ENCODE measurements at places on chromosomes 4 and X.
A peak's percentile ranks its signal among the peaks of the same experiment; 100 is the strongest.

- no peak for DNase-seq
Observed at GRCh38 chrX:11254417-11255109, 38.6 kb upstream of the AMELX start.

DNA sequence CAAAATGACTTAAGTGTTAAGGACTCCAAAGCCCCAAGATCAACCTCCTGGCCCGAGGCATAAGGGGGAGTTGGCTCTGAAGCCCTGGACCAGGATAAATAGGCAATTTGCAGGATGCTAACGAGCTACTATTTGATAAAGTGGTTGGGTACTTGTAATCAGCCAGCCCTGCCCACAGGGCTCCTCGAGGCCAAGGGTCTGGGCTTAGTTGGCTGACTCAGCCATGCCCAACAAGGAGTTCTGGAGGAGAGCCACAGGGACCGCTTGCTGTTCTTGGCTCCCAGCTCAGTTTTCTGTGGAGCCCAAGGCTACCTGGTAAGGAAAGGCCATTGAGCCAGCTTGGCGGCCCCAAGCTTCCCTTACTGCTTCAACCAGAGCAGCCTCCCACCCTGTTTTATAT is 7.8 kb downstream of the HMGB3 start:
- DNase-seq: no peak

GRCh38 chr4:42282081-42282901 is 115.0 kb upstream of the SHISA3 start:
- peak; percentile 40 for DNase-seq

DNA sequence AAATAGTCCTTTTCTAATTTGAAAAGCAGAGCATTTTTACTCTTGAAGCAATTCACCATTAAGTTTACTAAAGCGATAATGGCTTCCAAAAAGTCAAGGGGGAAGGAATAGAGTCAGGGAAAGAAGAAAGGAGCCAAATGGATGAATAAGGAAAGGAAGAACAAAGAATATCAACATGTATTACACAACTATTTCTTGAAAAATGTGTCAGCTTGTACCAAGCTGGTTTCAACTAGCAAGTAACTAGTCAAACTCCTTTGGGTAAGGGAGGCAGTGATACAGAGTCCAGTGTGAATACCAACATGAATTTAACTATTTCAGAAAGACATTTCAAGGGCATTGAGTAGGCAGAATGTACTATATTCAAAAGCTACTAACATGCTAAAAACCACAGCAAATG is 112.1 kb downstream of the ARHGAP6 start:
- DNase-seq: no peak

GRCh38 chrX:147901461-147902126 is 10.1 kb upstream of the FMR1 start:
- no peak for DNase-seq

GRCh38 chrX:106931831-106932491 is 11.8 kb downstream of the CLDN2 start:
- DNase-seq: no peak

DNA sequence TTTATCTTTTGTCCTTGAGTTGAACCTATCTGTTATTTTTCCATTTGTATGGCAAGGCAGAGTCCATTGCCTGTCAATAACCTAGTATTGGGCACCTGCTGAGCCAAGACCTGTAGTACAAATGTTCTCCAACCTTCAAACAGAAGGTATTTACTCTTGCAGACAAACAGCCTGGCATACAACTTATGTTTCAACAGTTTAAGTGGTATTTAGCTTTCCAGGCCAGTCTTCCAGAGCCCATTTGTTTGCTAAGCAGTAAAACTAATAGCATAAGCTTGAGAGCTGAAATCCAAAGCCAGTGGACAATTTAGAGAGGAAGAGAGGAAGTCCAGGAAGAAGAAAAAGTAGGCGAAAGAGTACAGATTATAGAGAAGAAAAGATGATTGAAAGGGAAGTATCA is 979.3 kb downstream of the GLUD2 start:
- no peak for DNase-seq

DNA sequence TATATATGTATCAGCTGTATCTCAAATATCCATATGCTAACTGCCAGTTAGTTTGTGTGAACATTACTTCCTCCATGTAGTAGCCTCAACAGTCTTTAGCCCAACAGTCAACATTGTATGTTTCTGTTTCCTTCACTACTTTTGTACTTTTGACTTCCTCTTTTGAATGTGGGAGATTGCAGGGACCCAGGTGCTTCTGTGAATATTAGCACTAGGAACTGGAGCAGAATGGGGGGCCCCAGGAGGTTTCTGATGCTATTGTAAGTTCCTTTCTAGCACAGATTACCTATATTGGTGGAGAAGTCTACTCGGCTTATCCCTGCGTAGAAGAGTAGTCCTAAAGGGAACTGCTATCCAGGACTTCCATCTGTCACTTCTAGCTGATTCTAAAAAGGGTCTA is 2.3 kb downstream of the PLAC8 start:
- DNase-seq: no peak

DNA sequence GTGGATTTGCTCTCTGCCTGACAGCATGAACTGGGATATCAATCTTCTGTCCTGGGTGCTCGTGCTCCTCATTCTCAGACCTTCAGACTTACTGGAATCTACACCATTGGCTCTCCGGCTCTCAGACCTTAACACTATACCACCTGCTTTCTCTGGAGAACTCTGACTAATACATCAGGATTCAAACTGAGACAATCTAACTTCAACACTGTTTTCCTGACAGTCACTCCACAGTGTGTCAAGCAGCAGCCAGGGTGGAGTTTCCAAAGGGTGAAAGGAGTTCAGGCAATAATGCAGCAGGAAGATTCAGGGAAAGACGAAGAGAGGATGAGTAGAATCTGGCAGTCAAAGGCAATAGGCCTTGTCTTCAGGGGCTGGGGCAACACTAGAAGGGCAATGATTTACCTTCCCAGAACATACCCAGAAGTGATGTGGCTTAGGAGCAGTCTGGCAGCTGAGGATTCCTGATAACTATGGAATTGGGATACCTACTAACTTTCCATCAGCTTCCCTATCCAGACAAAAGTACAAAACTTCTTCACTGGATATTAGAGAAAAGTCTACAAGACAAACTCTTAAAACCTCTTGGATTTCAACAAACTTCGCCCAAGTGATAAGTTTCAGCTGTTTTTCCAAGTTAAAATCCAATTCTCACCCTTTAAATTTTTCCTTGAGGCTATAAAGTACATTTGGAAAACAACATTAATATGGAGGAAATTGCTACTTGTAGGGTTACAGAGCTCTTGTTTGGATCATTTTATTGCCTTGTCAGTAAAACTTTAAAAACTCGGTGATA is 58.4 kb upstream of the SLIT2 start:
- no peak for DNase-seq

DNA sequence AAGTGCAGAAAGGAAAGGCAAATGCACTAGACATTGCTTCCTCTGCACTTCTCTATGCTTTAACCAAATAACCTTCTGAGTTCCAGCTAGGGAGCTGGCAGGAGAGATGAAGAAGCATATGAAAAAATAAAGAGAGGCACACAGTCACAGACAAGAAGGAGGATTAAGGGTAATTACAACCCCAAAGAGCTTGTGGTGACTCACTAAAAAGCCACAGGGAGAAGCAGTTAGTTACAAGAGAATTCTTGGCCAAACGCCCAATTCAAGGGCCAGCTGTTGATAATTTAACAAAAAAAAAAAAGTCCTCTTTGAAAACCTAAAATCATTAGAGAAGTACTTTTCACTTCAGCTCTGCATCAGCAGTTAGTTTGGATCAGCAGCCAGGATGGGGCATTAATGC is 478.0 kb downstream of the KCNIP4 start:
- DNase-seq: no peak

GRCh38 chrX:113548308-113549015 is 707.8 kb upstream of the AMOT start:
- no peak for DNase-seq

GRCh38 chrX:23118890-23119527 is 119.2 kb downstream of the DDX53 start:
- no peak for DNase-seq

DNA sequence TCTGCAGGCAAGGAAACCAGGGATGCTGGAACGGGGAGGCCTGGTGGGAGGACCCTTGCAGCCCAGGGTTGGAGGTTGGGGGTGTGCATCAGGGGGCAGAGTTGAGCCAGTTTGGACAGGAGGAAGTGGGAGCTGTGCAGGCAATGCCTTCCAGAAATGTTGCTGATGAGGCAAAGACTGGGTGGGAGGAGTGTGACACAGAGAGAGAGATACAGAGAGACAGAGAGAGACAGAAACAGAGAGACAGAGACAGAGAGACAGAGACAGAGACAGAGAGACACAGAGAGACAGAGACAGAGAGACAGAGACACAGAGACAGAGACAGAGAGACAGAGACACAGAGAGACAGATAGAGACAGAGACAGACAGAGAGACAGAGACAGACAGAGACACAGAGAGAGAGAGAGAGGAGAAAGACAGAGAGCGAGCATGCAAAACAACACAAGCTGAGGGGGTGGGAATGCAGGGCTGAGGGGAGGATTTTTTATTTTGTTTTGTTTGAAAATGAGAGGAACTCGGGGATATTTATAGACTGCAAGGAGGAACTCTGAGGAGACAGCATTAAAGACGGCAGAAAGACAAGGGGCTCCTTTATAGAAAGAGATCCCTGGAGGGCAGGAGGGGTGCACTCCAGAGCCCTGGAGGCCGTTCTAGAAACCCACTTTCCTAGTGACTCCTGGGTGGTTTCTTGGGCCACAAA is 1.9 kb upstream of the HAUS3 start:
- DNase-seq: no peak

DNA sequence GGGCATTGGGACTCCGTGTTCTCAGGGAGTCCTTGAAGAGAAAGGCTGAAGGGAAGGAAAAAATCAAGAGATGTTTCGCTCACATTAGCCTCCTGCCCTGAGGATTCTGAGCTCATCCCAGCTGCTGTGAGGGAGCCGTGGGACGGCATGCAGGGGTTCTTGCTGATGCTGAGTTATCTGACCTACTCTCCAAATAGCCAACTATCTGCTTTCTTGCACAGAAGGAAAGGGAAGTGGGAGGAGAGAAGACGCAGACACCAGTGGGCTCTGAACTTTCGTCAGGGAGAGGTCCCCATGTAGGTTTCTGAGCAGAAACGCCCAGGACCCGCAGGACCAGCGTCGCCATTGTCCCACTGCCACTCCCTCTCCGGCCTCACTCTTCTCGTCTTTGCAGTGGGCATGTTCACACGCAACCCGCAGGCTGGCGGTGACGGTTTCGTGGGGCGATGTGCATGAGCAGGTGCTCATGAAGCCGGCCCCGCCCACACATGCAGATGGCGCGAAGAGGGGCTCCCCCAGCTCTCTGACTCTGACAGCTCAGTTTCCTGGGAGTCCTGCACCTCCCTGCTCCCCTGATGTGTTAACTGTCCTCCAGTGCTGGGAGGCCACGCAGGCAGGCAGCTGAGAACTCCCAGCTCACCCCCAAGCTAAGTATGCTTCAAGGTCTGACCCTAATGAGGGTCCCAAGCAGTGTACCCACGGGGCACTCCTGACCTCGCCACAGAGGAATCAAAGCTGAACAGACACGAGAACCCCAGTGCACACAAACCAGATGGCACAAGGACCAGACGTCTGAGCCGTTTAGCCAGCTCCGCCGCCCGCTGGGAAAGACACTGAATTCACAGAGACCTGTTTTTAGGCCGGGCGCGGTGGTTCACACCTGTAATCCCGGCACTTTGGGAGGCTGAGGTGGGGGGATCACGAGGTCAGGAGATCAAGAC is 13.6 kb upstream of the ABLIM2 start:
- DNase-seq: no peak

DNA sequence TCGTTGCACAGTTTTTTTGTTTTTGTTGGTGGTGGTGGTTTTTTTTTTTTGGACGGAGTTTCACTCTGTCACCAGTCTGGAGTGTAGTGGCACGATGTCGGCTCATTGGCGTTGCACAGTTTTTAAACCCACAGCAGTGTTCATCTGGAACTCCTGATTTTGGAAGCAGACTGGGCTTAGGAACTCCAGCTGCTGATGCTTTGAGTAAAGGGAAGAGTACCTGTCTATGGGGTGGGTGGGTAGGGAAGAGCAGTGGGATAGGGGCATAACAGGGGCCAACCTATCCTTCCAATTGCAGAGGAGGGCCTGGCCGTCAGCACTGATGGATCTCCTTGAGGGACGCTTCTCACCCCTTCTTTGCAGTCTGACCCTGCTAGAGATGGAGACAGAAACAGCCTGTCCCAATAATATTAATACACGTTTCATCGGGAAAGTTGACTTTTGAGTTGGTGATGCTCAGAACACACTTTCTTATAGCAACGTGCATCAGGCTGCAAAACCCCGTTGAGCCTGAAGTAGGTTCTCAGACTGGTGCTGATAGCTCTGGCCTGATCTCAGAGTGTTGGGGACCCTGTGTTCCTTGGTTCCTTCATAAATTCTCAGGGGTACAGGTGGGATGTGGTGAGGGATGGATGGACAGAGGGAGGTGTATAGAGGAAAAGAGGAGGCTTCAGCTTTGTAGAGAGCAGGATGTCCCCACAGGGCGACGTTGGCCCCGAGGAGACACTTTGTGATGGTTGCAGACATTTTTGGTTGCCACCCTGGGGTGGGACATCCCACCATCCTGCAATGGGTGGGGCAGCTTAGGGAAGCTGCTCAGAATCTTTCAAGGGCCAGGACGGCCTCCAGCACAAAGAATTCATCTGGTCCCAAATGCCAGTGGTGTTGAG is 2.3 kb downstream of the CD99 start:
- DNase-seq: no peak

DNA sequence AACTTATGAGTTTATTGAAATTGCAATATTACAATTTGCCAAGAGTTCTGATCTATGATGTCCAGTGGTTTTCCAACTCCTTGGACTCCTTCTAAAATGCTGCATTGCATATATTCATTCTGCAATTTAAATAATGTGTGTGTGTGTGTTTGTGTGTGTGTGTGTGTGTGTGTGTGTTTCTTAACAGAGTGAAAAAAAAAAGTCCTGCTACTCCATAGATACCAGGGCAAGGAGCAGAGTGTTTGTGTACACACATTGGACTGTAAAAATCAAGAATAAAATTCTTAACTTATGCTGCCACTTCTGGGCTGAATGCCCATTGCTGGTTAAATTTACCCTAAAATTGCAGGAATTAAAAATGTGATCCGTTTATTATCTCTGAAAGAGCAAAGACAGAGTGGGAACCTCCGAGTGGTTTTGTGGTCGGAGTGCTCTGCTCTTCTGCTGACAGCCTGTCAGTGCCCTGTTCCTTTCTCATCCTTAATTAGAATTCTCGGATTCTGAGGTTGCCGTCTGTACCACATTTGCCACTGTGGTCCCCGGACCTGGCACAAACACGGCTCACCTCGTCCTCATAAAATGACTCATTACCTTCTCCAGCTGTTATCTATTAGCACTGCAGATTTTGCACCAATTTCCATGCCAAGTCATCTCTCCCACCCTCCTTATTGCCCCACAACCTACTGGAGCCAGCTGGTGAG is 355.5 kb downstream of the KCNIP4 start:
- DNase-seq: no peak

DNA sequence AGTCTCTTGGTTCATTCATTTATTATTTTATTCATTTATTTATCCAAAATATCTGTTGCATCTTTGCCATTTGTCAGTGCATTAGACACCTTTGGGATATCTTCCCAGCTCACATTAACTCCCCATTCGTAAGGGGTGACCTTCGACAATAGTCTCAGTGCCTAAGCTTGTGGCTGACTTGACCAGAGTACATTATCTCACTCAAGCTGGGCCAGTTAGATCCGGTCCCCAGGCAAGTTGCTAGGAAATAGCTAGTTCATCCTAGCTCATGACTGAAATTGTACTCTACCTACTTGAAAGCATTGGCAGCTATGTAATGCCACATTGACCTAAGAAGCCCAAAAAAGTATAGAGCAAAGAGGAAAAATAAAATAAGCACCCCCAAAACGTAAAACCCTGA is 165.3 kb downstream of the FBXO8 start:
- DNase-seq: no peak

Data from hematopoietic multipotent progenitor cell treated with erythropoietin and hydrocortisone succinate and interleukin-3 and kit ligand, for 17 days (in vitro differentiated cells).